Activated T-cell treated with anti-CD3 and anti-CD28 coated beads, Interleukin-2, amount 50 U/mL, for 72 hours (primary cell): ENCODE measurements at places on chromosomes 1 and 21.

DNA sequence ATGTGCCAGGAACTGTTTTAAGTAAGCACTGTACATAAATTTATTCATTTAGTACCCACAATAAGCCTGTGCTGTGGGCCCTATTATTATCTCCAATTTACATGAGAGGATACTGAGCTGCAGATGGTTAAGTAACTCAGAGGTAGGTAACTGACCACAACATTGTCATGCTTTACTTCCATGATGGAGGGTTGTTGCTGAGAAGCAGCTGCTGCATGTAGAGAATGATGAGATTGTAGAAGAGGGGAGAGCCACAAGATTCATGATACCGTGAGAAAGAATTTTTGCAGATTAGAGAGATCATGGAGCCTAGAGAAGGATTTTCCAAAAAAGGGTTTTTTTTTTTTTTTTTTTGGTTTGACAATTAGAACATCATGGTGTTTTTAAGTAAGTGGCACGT lies 313.1 kb downstream of the PTBP2 start:
- DNase-seq: no peak

- DNase-seq: no peak
These were observed 5.3 kb upstream of the LRRC8C start for GRCh38 chr1:89627596-89627962.

GRCh38 chr1:224387302-224387912 lies 30.7 kb downstream of the CNIH4 start:
- no peak for DNase-seq

- DNase-seq: no peak
These were observed 584 bp downstream of the TINAGL1 start for GRCh38 chr1:31576743-31577455.

- DNase-seq: no peak
These were observed 2.3 kb upstream of the TNNT2 start for GRCh38 chr1:201379733-201380242.

- DNase-seq: no peak
These were observed 16.2 kb upstream of the PPIE start for GRCh38 chr1:39722495-39722894.

DNA sequence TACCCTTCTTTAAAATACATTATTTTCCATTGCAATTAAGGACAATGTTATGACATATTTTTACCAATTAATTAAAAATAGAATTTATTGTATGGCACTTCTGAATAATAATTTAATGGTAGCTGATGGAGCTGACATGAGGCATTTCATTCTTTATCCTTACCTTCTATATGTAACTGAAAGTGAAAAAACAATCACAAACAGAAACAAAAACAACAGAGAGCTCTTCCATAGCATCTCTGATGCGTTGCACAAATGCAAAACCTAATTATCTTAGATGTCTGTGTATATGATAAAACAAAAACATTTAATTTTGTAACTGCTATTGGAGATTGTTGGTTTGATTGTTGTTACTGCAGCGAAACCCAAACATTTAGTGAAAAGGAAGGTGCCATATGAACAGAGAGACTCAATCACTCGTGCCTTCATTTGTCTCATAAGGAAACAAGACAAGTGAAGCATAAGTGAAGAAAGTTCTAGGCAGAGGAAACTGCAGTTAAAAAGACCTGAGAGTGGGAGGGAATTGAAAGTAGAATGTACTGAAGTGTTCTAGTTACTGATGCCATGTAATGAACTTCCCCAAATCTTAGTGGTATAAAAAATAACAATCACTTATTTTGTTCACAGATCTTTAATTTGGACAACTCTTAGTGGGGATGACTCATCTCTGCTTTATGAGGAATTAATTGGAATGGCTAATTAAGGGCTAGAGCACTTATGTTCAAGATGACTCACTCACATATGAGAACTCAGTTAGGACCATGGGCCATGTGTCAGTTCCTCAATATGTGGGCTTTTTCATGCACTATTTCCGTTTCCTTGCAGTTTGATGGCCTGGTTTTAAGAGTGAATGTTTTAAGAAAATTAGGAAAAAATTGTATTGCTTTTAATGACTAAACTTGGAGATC lies 245.0 kb upstream of the OLFM3 start:
- DNase-seq: no peak

GRCh38 chr1:23417570-23417969 lies 7.0 kb downstream of the TCEA3 start:
- DNase-seq: no peak

DNA sequence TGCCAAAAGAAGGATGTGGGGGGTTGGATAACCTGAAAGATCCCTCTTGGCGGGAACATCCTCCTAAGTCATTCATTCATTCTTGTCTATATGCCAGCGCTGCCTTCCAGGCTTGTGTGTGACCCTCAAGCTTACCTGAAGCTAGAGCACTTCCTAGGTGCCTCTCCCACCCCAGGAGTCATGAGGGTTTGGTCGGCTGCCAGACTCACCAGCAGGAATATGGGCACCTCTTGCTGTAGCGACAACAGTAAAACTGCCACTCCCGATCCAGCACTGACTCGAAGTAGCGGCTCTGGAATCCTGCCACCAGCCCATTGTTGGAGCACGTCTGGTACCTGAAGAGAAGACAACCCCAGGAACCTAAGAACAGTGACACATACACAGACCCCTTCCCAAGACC lies 15.0 kb downstream of the DPT start:
- DNase-seq: no peak

DNA sequence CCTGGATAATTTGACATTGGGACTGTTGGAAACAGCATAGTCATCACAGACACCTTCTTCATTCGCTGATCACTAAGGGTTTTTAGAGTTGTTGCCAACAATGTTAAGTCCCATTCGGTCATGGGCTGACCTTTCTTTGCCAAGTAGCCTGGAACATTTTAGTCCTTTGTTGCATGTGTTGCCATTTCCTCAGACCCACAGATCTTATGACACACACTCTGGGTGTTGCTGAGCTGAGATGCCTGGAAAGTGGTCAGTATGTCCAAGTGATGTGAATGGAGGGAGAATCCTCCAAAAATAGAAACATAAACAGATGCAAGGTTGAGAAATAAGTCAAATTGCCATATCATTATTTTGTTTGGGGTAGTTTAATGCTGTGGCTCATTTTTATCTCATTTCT lies 61.5 kb upstream of the GJA5 start:
- DNase-seq: no peak

DNA sequence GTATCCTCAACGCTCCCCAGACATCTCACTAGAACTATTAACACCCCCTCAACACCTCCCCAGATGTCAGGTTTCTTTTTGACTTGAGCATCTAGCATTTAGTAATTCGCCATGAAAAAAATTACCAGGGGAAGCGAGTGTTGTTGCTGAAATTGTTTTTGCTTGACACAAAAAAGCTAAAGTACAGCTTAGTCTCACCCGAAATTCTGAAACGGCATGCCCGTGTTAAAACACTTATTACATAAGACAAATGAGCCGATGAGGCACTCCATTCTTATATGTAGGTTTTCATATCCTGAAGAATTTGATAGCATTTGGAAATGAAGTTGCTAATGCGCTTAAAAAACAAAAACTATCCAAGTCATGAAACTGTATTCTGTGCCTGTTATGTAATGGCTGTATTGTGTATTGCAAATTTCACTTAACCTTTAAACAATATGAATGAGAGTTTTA lies 1.3 kb upstream of the NRIP1 start:
- no peak for DNase-seq

- no peak for DNase-seq
These were observed 10.3 kb downstream of the FBXO28 start for GRCh38 chr1:224124220-224124619.

GRCh38 chr1:8903908-8904650 lies 25.6 kb upstream of the ENO1 start:
- no peak for DNase-seq

GRCh38 chr1:229058729-229059128 lies 212.2 kb upstream of the RAB4A start:
- no peak for DNase-seq

GRCh38 chr1:232793944-232794343 lies 11.3 kb upstream of the MAP10 start:
- DNase-seq: peak; percentile 6

- DNase-seq: peak; percentile 42
These were observed 25.5 kb upstream of the MTMR11 start for GRCh38 chr1:149962039-149962647.

DNA sequence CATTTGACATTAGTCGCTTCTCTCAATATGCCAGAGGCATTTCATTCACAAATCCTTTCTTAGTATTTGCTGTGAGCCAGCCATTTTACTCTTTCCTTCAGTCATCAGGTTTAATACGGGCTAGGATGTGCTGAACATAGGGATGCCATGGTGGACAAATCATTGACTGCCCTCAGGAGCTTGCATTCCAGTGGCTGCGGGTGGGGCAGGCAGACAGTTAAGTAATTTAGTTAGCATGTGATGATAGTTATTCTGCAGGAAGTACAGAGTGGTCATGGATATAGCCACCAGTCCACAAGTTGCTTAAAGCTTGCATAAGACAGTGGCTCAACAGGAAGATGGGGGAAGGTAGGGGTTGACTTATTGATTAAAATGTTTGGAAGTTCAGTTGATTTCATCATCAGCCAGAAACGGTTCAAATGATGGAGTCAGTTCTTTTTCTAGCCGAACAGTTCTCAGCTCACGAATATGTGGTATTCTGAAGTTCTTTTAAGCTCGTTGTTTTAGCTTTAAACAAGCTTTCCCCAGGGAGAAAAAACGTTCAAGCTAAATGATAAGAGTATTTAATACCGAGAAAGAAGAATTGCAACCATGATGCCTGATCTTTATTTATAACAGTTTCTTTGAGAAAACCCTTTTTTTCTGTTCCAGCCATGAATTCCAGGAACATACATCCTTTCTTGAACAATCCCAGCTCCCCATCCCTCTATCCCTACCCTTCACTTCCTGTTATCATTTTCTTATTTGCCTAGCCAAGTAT lies 1.4 kb downstream of the SLC22A15 start:
- no peak for DNase-seq

GRCh38 chr1:100979631-100980030 lies 46.0 kb downstream of the DPH5 start:
- DNase-seq: no peak

DNA sequence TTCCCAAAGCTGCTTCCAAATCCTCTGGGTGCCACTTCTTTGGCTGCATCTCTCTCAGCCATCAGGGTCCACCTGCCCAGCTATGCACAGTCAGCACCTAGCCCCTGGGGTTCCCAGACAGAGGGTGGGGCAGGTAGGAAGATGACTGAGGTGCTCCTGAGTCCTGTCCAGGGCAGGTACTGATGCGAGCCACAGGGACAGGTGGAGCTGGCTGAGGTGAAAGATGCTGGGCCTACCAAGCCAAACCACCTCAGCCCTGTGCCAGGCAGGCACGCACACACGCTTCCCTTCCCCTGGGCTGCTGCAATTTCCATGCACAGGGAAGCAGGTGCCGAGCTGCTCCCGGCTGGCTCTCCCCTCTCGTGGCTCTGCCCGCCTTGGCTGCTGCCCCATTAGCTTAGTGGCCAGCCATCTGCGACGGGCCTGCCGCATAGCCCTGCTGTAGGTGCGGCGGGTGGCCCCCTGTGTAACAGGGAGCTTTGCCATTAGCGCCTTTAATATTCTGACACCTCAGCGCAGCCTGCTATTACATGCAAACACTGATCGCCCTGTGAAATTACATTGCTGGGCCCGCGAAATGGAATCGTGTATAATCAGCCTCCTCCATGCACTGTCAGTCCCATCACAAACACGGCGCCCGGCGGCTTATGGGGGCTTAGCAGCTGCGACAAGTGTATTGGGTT lies 38.9 kb downstream of the DMAP1 start:
- no peak for DNase-seq

GRCh38 chr1:201719812-201720521 lies 109.0 kb upstream of the IPO9 start:
- DNase-seq: no peak

DNA sequence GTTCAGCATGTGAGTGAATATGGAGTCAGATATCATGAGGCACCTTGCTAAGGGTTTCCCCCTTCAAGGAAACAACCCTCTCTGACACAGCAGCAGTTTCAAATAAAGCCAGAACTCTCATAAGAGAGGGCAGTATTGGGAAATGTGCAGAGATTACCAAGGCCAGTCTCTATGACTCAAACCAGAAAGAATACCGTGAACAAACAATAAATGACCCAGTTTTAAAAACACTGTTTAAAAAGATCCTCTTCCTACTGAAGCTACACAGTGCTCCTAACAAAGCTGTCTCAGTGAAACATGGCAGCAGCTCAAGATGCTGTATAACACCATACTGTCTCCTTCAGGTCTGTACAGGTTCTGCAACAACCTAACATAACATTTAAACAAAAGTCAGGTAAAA lies 102.6 kb downstream of the KIAA0319L start:
- peak; percentile 18 for DNase-seq

GRCh38 chr1:164846731-164847691 lies 288.0 kb downstream of the PBX1 start:
- no peak for DNase-seq

- no peak for DNase-seq
These were observed 21.8 kb upstream of the HSD3B1 start for GRCh38 chr1:119485201-119485600.

GRCh38 chr1:233681285-233681684 lies 67.4 kb downstream of the KCNK1 start:
- no peak for DNase-seq

DNA sequence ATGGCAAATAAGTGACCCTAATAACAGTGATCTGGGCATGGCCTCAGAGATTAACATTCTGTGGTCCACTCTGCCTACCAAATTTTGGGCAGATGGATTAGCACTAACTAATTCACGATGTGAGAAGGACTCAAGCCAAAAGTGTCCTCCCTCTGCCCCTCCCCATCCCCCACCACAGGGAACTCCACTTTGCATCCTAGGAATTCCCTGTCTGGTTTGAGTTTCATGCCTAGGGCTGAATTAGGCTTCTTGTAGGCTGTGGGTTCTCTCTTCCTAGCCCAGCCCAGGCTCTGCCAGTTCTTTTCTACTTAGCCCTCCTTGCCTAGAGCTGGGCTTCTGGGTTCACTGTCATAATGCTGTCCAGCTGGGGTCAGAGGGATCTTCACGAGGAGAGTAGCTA lies 64.1 kb downstream of the ATP2B4 start:
- DNase-seq: no peak

GRCh38 chr1:66364578-66365391 lies 169.2 kb upstream of the SGIP1 start:
- no peak for DNase-seq

DNA sequence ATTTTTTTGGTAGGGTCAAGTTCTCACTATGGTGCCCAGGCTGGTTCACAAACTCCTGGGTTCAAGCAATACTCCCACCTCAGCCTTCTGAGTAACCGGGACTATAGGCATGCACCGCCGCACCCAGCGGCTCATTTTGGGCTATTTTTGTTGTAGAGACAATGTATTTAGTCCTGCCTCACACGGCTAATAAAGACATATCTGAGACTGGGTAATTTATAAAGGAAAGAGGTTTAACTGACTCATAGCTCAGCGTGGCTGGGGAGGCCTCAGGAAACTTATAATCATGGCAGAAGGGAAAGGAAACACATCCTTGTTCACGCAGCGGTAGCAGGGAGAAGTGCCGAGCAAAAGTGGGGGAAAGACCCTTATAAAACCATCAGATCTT lies 4.2 kb downstream of the CELA2A start:
- no peak for DNase-seq

DNA sequence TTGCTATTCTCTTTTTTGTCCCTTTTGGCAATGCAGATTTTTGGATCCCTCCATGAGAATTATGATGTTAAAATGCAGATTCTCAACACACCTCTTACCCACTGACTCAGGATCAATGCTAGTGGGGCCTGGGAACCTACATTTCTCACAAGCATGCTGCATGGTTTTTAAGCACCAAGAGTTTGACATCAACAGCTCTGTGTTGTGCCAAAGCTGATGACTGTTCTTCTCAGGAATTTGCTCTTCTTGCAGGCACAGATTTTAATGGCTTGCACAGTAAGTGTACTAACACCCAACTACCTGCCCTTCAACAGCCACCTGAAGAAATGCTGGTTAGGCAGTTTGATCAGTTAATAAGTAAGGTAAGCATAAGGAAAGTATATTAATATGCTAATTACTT lies 468.7 kb downstream of the PTBP2 start:
- no peak for DNase-seq
